ENCODE measurements at places on chromosomes 7 and 10. TPM values are rescaled to one million over a fixed set of nuclear protein-coding genes. Genes with fewer than 3 reads are reported as not detected.

Gene SPDYE11
- not detected for total RNA-seq

Gene PGAM2
- total RNA-seq = 0.11 TPM

Gene NEUROD6
- not detected for total RNA-seq

Gene ABCB1
- not detected for total RNA-seq

Gene PHYHIPL
- total RNA-seq = not detected

Gene CCL26
- not detected for total RNA-seq

Gene CDHR3
- 1.7 TPM for total RNA-seq

Gene NUDT13
- total RNA-seq = 1.2 TPM

Gene OIT3
- total RNA-seq = not detected

Gene MRPS17
- 16.6 TPM for total RNA-seq

Gene NEUROG3
- total RNA-seq = not detected

Gene ARPC1A
- 216 TPM for total RNA-seq

Gene ZNF107
- 4.5 TPM for total RNA-seq

Gene CD36
- 0.20 TPM for total RNA-seq

Gene SFRP4
- total RNA-seq = not detected

Gene CYP2E1
- 0.18 TPM for total RNA-seq

Gene PKD2L1
- total RNA-seq = not detected

Gene HILPDA
- total RNA-seq = 11.8 TPM

Gene PLXDC2
- total RNA-seq = 5.1 TPM

Gene TUBAL3
- total RNA-seq = 1.1 TPM

Gene CRYGN
- total RNA-seq = not detected

Data from foreskin keratinocyte (primary cell).